ENCODE measurements at places on chromosomes 6 and 20. TPM values are rescaled to one million over a fixed set of nuclear protein-coding genes. Genes with fewer than 3 reads are reported as not detected.

- no peak for DNase-seq
These were observed 131.4 kb downstream of the MMS22L start for GRCh38 chr6:97151601-97152000.

DNA sequence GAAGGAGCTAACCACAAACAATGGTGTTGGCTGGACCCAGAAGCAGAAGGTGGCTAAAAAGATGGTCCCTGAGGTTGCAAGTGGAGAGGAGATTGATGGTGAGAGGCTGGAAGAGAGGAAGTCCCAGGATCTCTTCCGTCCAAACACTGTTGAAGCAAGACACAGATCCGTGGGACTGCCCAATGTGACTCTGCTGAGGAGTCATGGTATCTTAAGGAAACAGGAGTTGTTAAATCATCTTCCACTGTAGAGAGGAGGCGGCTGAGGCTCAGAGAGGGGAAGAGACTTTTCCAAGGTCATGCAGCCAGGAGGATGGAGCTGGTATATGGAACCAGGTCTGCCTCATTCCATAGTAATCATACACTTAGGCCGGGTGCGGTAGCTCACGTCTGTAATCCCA is 4.1 kb upstream of the ZNF335 start:
- no peak for DNase-seq

DNA sequence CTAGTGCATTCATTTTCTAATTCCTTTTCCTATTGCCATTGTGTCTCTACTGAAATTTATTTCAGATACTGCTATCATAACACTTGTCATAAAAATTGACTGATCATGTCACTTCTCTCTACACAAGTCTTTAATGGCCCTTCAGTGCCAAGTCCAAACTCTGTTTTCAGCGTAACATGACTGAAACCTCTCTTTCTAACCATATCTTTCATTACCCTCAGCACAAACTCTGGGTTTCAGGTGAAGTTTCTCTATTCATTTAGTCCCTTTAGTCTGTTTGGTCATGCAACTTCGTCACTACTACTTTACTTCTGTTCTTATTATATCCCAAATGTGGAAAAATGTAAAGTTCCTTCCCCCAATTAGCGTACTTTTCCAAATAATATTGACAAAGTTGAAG is 234.9 kb downstream of the OGFRL1 start:
- no peak for DNase-seq

- no peak for DNase-seq
These were observed 99.4 kb downstream of the MYB start for GRCh38 chr6:135280375-135281136.

The IL17F gene
- not detected for total RNA-seq

The FAM162B gene
- not detected for total RNA-seq

GRCh38 chr6:55917751-55918415 is 42.5 kb upstream of the BMP5 start:
- no peak for DNase-seq

DNA sequence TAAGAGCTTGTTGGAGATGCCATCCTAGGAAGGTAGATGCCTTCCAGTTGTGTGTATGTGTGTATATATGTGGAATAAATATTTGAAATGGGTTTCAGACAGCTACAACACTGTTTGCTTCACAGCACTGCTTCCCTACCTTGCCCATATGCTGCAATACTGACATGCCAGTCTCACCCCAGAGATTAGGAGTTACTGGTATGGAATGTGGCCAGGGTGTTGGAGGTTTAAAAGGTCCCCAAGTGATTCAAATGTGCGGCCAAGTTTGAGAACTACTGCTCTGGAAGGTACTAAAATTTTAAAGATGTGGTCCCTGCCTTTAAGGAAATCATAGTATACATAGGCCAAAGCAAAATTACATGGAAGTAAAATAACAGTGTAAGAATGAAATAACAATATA is 39.5 kb downstream of the BCKDHB start:
- DNase-seq = no peak

GRCh38 chr6:105363100-105363754 is 39.7 kb downstream of the PREP start:
- DNase-seq = peak; percentile 52

DNA sequence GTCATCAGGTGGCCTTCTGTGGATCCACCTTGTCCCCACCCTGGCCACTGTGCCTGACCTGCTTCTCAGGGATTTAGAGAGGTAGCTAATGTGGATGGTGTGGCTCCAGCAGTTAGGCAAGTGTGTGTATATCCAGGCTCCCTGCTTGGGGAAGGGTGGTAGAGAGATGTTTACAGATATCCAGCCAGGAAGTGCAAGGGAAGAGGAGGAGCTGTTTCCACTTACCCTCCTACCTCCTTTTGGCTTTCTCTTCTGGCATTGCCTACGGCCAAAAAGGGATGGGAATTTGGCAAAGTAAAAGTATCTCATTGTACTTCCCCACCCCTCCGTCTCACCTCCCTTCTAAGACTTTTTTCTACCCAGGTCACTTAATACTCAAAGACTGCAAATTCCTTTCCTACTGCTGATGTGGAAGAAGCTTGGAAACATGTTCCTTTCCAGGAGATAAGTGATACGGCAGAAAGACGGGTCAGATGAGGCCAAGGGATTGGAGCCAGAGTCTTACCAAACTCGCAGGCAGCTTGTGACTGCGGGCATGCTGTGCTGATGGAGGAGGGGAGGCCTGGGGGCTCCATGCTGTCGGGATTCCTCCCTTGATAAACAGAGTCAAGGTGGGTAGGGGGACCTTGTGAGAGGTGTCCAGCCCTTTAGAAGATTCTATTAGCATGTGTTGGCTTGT is 253.4 kb downstream of the PRL start:
- DNase-seq = no peak

The SAMD10 gene
- total RNA-seq = 13.4 TPM

GRCh38 chr6:140576004-140576555 is 1201.6 kb upstream of the CITED2 start:
- DNase-seq = no peak

The SLC17A2 gene
- total RNA-seq = not detected

The PLCB1 gene
- 4.4 TPM for total RNA-seq

DNA sequence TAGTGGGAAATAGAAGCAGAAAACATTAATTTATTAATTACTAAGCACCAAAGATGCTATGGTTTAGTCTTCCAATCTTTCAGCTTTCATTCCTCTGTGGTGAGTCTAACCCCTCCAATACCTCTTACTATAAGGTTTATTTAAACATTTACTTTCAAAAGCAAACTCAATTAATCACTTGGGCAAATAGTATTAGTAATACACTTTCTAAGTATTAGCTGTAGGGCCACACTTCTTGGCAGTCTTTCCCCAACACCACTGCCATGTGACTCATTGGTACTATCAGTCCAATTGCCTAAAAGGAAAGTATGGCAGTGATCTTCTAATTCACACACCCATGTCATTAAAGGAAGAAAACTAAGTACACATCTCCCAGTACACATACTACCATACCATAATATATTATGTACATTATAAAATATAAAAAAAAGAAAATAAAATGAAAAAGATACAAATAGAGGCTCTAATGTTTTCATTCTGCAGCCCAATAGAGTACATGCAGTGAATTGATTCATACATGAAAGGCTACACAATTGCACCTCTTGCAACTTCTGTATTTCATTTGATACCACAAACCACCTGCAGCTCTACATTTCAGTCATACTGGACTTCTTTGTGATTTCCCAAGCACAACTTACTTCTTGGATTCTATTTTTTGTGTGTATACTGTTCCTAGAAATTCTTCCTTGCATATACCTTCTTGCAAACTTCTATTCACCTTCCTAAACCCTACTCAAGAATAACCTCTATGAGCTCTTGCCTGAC is 218.6 kb downstream of the PKHD1 start:
- DNase-seq = peak; percentile 96

- DNase-seq = no peak
These were observed 22.2 kb upstream of the ADIG start for GRCh38 chr20:38558596-38559360.

The WFDC12 gene
- not detected for total RNA-seq

GRCh38 chr6:125107896-125108295 is 45.7 kb upstream of the TPD52L1 start:
- no peak for DNase-seq

GRCh38 chr20:41017448-41018042 is 11.1 kb upstream of the TOP1 start:
- DNase-seq = peak; percentile 86

DNA sequence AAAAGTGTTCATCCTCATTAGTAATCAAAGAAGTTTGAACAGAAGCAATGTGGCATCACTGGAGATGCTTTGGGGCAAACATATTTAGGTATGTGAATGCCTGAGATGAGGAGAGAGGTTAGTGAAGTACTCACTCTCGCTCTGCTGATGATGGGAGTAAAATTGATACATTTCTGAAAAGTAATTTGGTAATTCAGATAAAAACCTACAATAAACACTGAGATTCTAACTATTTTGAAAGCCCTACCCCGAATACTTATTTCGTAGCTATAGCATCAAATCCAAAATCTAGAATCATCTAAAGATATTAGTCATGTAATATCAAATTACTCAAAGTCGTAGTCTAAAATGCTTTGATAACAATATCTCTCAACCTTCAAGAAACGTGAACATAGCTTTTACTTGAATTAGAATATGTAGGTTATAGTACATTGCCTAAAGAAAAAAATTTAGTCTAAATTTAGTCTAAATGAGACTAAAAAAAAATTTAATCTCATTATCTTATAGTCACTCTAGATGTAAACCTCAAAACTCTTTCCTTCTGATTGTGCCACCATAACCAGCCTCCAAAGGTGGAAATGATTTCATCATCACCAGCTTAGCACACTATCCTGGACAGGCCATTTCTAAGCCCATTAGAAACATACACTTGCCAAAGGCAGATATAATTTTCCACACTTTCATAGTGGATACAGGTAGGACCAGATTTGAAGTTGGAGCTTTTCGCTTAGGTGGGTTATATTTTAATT is 232.5 kb upstream of the TAB2 start:
- DNase-seq = no peak

GRCh38 chr6:33375143-33375671 is 16.4 kb upstream of the KIFC1 start:
- DNase-seq = peak; percentile 70

GRCh38 chr6:7617801-7618764 is 28.1 kb downstream of the SNRNP48 start:
- peak; percentile 83 for DNase-seq

GRCh38 chr20:3251806-3252205 is 12.8 kb upstream of the SLC4A11 start:
- DNase-seq = no peak

DNA sequence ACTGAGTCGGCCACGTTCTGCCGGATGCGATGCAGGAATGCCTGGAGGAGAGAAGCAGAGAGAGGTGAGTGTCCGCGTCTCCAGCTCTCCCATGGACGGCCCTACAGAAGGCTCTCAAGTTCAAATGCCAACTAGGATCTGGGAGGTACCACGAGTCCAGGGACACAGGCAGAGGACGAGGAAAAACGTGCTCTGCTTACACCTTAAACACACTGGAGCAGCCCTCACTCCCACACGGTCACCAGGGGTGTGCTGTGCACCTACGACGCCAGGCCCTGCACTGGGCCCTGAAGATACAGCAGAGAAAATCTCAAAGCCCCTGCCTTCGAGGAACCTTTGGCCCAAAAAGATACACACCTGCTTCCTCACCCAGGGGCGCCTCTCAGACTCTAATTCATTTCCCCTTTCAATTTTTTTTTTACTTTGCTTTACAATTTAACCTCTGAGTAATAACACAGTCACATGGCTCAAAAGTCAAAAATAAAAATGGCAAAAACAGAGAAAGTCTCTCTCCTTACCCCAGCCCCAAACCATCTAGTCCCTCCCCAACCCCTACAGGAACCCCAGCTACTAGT is 79.9 kb downstream of the PREX1 start:
- no peak for DNase-seq
